CD4-positive, alpha-beta T cell treated with Interferon gamma for 1 hour (primary cell): ENCODE measurements at places on chromosomes 3 and 15.

DNA sequence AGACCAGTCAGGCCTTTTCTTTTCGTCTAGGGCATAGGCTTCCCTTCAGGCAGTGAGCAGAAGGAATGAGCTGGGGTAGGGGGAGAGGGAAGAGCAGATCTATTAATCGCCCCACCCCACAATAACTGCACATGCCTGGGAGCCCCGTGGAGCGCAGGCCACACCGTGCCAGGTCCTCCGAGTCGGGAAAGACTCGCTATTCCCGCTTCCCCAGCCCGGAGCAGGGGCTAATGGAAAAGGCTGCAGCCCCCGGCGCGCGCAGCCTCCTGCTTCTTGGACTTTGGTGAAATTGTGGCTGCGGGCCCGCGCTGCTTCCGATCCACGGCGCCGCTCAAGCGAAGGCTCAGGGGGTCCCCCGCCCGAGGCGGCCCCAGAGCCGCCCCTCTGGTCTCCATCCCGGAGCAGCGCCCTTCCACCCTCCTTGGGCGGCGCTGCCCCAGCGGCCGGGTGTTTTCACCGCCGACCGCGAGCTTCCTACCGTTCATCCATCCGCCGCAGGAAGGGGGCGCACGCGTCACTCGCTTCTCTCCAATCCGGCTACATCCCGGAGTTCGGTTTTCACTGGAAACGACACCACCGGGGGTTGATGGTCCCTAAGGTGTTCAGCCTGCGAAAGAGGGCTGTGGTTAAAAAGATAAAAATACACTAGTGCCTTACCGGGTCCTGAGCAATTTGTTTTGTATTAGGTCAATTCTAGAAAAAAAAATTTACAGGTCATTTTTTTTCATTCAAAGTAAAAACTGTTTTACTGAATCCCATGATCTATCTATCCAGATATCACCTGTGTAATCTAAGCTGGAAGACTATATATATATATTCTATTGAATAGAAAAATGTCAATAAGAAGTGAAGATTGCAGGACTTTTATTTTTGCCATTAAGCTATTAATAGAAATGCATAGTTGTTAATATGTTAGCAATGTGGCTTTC lies 4.4 kb upstream of the SYNM start:
- DNase-seq, result peak; percentile 16

GRCh38 chr3:97896547-97896946 lies 74.7 kb downstream of the CRYBG3 start:
- DNase-seq, result no peak

- DNase-seq, result no peak
Measured at GRCh38 chr3:44721231-44722102, 8.0 kb upstream of the ZNF501 start.

- no peak for DNase-seq
Measured at GRCh38 chr3:128100161-128100560, 23.5 kb downstream of the RUVBL1 start.

GRCh38 chr3:100779480-100779879 lies 70.2 kb downstream of the TFG start:
- DNase-seq, result no peak

- no peak for DNase-seq
Measured at GRCh38 chr3:172708921-172709773, 1.7 kb downstream of the NCEH1 start.

DNA sequence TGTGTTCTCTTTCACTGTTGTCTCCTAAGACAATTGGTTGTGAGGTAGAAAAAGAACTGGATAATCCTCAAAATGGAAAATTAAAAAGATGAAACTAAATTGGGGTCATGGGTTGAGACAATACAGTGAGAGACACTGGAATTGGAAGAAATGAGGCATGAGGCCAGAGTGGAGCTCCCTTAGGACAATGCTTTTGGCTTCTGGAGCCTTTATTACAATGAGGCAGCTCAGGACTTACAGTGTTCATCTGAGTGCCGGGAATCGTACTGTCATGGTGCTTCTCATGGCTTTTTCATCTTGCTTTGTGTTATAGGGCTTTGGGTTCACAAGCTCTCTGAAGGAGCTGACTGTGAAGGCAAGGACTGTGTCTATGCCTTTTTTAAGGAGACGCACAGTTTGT lies 293.5 kb downstream of the SOX2 start:
- no peak for DNase-seq

- DNase-seq, result no peak
Measured at GRCh38 chr3:32821686-32822296, 4.0 kb downstream of the TRIM71 start.
